Progenitor cell of endocrine pancreas (in vitro differentiated cells): ENCODE measurements at places on chromosomes 11 and 22. TPM values are rescaled to one million over a fixed set of nuclear protein-coding genes. Genes with fewer than 3 reads are reported as not detected.

- no peaks in the 10 kb centered on the region for H3K4me1 ChIP-seq
- H3K4me3 ChIP-seq: no peak overlapping the region
- peak overlapping the region; percentile 56 for H3K27ac ChIP-seq
- H3K27me3 ChIP-seq: peaks cover 10% of the 10 kb centered on the region
- H3K36me3 ChIP-seq: no peaks in the 10 kb centered on the region
- DNase-seq: no peak
These were observed 67.2 kb upstream of the LMO1 start for GRCh38 chr11:8330896-8331295.

- peaks cover 10% of the 10 kb centered on the region for H3K4me1 ChIP-seq
- H3K27me3 ChIP-seq: peaks cover 41% of the 10 kb centered on the region
- no peak overlapping the region for H3K4me3 ChIP-seq
- DNase-seq: no peak
These were observed 206.6 kb downstream of the GRIK4 start for GRCh38 chr11:120718171-120718570.

LSP1 gene
- not detected in 2 replicates for total RNA-seq

EMID1 gene
- total RNA-seq: 18.9 and 20.6 TPM in 2 replicates

- H3K27me3 ChIP-seq: peaks cover 57% of the 10 kb centered on the region
- H3K27ac ChIP-seq: no peak overlapping the region
- H3K36me3 ChIP-seq: no peaks in the 10 kb centered on the region
- no peaks in the 10 kb centered on the region for H3K4me1 ChIP-seq
- H3K4me3 ChIP-seq: no peak overlapping the region
These were observed 149.4 kb downstream of the BRD1 start for GRCh38 chr22:49678137-49678841.

CSF2RB gene
- not detected in 2 replicates for total RNA-seq
